Vagina (tissue), 2 donors: ENCODE measurements at places on chromosomes 13 and 19.

- DNase-seq = no peak
Measured at GRCh38 chr19:16190736-16191135, 5.5 kb downstream of the FAM32A start.

- no peak for DNase-seq
Measured at GRCh38 chr13:99572131-99572530, 70.9 kb downstream of the TM9SF2 start.

- no peak for DNase-seq
Measured at GRCh38 chr13:44854313-44855060, 134.8 kb downstream of the NUFIP1 start.

DNA sequence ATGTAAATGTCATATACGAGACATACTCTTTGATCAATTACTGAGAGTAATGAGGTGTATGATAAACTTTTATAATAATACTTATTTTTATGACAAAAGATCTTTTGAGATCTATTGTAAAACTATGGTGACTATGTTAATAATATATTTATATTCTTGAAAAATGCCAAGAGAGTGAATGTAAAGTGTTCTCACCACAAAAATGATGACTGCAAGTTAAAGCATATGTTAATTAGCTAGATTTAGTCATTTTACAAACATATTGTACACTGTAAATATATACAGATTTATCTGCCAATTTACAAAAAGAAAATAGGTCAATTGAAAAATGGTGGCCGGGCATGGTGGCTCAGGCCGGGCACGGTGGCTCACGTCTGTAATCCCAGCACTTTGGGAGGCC lies 81.0 kb downstream of the GPC6 start:
- no peak for DNase-seq

DNA sequence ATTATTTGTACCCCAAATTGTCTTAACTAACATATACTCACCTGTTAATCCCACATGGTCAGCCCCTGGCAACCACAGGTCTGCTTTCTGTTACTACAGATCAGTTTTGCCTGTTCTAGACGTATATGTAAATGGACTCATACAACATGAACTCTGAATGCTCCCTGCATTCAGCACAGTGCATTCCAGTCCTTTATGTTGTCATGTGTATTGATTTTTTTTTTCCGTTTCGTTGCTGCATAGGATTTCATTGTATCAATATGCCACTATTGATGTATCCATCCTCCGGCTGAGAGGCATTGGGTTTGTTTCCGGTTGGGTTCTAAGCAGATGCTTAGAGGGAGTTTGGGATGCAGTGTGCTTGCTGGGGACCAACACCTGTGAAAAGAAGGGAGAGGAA lies 36.1 kb upstream of the TNFRSF19 start:
- no peak for DNase-seq

GRCh38 chr19:7636691-7637373 lies at the start of gene STXBP2:
TSS of gene STXBP2 (plus strand) at chr19:7637110. CDS start at chr19:7637150, 40 bp downstream.
- peak; percentile 98 for DNase-seq
